Diencephalon (tissue), 1 donor: ENCODE measurements at places on chromosomes 1 and 21. TPM values are rescaled to one million over a fixed set of nuclear protein-coding genes. Genes with fewer than 3 reads are reported as not detected.

The CASZ1 gene
- 2.3 TPM for total RNA-seq

The KAZN gene
- total RNA-seq, result 16.1 TPM

The NBPF4 gene
- total RNA-seq, result 0.46 TPM

The CNR2 gene
- total RNA-seq, result not detected
